Caudate nucleus (tissue), 63 donors: ENCODE measurements at places on chromosomes 12 and 14.

DNA sequence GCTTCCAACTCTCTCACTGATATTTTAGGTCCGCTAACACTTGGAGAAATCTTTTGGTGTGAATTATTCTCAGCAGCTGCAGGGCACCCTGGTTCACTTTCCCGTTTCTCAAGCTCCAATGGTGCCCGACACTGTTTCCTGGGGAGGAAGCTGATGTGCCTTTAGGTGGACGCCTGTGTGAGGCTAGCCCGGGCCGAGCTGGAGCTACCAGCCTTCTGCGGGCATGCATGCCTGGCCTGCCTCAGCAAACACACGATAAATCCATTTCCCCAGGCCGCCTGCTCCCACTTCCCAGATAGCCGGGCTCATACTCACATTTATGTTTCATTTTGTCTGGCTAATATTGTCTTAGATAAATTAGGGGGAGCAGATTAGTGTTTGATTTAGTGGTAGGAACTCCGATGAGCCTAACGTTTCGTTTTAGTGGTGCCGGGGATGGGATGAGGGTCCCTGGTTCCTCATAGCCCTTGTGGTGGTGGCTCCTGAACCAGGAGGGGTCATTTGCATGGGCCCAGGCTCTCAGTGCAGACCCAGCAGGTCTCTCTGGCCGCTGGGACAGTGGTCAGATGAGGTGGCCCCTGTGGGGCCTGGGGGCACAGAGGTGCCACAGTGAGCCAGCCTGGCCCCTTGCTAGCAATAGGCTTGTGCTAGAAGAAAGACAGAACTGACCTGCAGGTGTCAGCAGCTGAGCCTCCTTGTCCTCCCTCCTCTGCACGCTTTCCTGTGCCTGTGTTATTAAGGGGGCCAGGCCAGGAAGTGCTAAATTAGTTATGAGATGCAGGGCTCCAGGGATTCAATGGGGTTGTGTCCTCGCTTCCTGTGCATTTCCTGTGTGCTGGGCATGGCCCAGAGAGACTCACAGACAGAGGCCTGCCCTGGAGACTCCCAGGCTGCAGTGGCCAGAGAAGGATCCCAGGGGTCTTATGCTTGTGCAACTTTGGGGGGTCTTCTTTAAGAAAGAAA is 88.3 kb downstream of the KIF26A start:
- no peak for DNase-seq

DNA sequence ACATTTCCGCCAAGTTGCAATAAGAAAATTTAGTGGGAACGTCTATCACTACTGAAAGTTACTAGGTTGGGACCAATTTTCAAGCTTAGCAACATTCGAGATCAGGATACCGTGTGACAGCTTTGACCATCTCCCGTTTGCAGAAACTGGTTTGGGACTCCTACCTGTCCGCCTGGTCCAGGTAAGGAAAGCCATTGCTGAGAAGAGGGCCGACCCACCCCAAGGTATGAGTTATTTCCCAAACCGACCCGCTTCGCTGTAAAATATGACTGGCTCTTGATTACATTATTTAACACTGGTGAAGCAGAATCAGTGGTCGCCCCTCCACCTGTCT is 271 bp downstream of the DNAI7 start:
- no peak for DNase-seq

- DNase-seq: no peak
Measured at GRCh38 chr14:53883739-53884138, 72.9 kb downstream of the BMP4 start.

DNA sequence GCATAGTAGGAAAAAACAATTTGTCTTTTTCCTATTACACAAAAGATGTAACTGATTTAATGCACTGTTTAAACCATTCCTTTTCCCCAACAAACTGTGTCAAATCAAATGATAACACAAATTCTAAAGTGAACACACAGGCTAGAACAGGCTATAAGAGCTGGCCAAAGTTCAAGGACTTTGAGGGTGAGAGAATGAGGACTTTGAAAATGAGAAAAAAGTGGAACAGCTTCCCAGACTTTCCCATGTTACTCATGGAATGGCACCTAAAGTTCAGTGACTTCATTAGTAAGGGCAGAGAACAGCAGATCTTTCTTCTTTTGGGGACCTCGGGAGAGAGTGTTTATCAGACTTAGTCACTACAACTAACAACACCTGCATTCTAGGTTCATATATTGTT is 22.6 kb downstream of the TMEM253 start:
- DNase-seq: no peak

GRCh38 chr14:35353409-35354172 is 51.0 kb downstream of the NFKBIA start:
- DNase-seq: no peak

DNA sequence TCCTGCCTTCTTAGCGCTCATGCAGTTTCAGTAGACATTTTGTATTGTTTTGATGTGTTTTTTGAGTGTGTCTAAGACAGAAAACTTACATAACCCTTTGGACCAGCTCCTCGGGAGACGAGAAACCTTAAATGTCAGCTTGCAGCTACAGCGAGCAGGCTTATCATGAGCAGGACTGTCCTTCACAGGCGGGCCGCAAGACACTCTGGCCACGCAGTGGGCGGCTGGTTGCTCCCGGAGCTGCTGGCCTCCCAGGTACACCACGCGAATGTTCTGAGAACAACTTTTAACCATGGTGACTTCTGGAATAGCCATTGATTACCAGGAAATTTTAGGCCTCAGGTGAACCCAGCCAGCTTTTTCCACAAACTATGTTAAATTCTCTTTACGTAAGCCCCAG is 164.1 kb upstream of the DIO3 start:
- DNase-seq: no peak

DNA sequence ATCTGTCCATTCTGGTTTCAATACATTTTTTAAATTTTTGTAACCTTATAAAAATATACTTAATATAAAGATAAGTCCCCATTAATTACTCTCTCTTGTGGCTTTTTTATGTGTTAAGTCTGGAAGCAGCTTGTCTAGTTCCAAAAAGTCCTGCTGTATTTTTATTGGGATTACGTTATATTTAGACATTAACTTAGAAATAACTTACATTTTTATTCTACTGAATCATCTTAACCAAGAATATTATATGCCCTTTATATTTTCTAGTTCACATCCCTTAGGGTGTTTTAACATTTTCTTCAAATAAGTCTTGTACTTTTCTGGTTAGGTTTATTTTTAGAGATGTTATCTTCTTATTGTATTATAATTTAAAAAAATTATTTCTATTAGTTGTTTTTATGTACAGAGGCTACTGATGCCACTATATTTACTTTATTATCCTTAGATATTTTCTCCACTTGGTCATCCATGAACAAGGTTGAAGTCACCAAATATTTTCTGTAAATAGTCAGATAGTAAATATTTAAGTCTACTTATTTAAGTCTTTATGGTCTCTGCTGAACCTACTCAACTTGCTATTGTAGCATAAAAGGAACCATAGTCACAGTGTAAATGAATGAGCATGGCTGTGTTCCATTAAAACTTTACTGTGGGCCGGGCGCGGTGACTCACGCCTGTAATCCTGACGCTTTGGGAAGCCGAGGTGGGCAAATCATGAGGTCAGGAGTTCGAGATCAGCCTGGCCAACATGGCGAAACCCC is 132.4 kb upstream of the NEDD1 start:
- DNase-seq: no peak

GRCh38 chr14:95173518-95173917 is 16.2 kb upstream of the DICER1 start:
- DNase-seq: no peak
